ENCODE measurements at places on chromosomes 16 and 17.

- DNase-seq = no peak
These were observed 175.8 kb upstream of the MAF start for GRCh38 chr16:79776243-79776847.

- DNase-seq = no peak
These were observed 20.2 kb upstream of the CES1 start for GRCh38 chr16:55853114-55853513.

GRCh38 chr16:9141813-9142212, 50.4 kb downstream of the HAPSTR1 start:
- DNase-seq = no peak

- DNase-seq = peak; percentile 39
These were observed 5.7 kb upstream of the MPRIP start for GRCh38 chr17:17036524-17036998.

- DNase-seq = no peak
These were observed 15.4 kb upstream of the CLEC18A start for GRCh38 chr16:69935740-69936139.

GRCh38 chr16:63672493-63672892, 1449.4 kb downstream of the CDH11 start:
- DNase-seq = no peak

- DNase-seq = no peak
These were observed 177.3 kb upstream of the RBL2 start for GRCh38 chr16:53257001-53257400.

DNA sequence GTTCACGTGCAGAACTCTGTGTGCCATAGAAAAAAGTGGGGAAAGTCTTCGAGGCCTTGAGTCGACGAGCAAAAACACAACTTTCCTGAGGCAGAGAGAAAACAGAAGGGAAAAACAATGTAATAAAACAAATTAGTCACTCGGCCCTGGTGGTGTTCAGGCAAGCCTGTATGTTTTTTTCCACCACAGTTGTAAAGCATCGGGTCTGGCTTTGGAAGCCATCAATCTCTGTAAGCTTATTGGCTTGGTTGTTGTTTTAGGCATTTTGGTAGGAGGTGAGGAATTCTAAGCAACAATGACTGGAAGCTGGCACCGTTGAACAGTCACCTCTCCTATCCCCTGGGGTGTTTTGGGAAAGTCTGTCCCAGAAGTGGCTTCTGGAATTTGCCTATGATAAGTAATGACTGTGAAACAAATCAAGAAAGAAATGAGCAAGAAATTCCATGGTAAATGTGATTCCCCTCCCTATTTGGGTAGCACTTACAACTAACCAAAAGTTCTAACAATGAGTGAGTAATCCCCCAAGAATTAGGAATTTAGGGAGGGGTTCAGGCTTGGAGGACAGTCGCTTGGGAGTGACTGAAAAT, 2.8 kb downstream of the CDH13 start:
- DNase-seq = no peak

GRCh38 chr16:72532906-72533410, 361.0 kb upstream of the PMFBP1 start:
- no peak for DNase-seq

- no peak for DNase-seq
These were observed 3.5 kb upstream of the ITGAE start for GRCh38 chr17:3804503-3804931.

DNA sequence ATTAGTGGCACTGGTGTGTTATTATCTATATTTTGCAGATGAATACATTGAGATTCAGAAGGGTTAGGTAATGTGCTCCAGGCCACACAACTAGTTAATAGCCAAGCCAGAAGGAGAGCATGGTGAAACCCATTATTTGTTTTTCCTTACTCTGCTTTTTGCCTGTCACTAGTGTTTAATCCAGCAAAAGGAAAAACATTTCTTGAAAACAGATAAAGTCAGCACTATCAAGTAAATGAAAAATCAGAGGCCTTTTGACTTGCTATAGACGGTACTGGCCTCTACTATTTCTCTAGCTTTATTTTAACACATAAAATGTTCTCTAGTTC, 4.8 kb downstream of the PITPNC1 start:
- no peak for DNase-seq

- DNase-seq = no peak
These were observed 787.4 kb downstream of the KCNJ2 start for GRCh38 chr17:70956726-70957125.

GRCh38 chr17:74598346-74599022, 6.4 kb upstream of the CD300LD start:
- no peak for DNase-seq

DNA sequence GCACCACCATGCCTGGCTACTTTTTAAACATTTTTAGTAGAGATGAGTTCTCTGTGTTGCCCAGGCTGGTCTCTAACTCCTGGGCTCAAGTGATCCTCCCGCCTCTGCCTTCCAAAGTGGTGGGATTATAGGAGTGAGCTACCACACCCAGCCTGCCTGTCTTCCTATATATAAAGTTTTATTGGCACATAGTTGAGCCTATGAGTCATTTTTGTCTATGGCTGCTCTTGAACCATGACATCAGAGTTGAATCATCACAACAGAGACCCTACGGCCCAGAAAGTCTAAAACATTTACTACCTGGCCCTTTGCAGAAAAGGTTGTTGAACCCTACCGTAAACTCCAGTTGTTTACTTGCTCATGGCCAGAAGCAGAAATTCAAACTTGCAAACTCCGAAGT, 7.9 kb downstream of the SEPTIN12 start:
- no peak for DNase-seq

DNA sequence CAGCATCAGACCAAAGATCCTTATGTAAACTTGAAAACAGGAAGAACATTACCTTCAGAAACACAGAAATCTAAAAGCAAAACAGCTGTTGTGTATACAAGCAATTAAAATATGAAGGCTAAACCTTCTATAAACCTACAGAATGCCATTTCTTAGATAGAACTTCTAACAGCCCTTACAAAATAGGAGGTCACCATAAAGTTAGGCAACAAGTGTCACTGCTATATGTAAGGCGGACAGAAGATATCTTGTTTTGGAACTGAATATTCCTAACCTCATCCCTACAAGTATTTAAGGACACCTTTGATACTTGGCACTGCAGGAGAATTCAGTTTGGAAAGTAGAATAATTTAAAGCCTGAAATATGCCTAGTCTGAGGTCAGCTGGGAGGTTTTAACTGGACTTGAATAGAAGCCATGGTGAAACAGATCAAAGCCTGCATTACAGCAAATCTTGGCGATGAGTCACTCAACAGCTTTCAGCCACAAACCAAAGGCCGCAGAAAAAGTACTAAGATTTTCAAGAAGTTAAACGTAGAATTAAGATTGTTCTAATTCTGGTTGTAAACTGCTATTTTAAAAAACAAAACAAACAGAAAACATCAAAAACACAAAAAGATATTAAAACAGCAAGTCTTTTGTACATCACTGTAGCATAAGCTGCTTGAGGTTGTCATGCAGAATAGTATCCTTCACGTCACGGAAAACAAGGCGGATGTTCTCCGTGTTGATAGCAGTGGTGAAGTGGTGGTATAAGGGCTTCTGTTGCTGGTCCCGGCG, 42.7 kb downstream of the GNA13 start:
- peak; percentile 9 for DNase-seq

GRCh38 chr16:69848637-69849545, 86.8 kb downstream of the WWP2 start:
- DNase-seq = no peak

Data from AML-193 (cell line).